CD4-positive, alpha-beta T cell treated with Interleukin-15 for 4 hours (primary cell): ENCODE measurements at places on chromosomes 13 and 19.

DNA sequence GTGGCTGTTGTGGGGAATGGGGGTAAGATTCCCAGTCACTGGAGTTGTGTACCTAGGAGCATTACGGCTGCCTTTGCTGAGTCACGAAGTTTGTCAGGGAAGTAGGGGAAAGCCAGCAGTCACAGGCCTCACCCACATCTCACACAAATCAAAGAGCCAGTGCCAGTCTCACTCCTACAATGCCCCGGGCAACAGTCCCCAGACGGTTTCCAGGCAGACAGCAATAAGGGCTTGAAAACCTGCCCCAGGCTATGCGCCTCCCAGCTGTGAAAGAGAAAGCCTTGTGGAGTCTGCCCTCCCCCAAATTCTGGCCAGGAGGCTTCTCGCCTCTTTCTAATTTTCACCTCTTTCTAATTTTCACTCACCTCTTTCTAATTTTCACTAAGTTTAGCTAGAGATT, 142.3 kb upstream of the EDNRB start:
- DNase-seq: no peak

DNA sequence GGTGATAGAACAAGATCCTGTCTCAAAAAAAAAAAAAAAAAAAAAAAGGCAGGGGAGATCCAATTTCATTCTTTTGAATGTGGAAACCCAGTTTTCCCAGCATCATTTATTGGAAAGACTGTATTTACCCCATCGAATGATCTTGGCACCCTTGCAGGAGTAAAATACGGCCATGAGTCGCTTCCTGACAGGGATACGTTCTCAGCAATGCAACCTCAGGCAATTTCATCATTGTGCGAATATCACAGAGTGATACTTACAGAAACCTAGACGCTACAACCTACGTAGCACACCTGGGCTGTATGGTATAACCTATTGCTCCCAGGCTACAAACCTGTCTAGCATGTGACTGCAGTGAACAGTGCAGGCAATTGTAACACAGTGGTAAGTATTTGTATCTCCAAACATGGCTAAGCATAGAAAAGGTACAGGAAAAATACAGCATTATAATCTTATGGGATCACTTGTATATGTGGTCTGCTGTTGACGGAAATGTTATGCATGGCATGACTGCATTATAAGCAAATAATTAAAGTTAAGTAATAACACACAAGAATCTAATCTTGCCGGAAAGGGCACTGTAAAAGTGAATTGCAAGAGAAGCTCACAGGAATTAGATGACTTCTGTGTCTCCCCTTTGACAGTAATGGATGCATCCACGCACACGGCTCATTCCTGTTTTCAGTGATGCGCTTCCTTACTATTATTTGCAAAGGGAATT, 24.1 kb downstream of the RFX2 start:
- DNase-seq: no peak

DNA sequence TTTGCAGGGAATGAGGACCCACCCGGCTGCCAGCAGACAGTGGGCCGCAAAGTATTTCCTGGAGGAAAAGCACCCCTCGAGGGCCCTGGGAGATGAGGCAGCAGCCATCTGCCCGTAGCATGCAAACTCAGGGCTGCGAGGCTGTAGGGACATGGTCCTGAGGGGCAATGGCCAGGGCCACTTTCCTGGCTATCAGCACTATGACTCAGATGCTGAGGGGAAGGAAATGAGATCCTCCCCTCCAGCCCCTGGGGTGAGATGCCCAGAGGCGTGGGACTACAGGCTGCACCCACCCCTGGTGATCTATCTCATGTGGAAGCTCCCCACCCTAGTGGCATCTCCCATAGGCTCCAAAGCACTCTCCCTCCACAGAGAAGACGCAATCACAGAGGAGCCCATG, 80.1 kb downstream of the SLC7A1 start:
- DNase-seq: no peak

GRCh38 chr19:10092648-10093294, 6.7 kb downstream of the SHFL start:
- DNase-seq: no peak

DNA sequence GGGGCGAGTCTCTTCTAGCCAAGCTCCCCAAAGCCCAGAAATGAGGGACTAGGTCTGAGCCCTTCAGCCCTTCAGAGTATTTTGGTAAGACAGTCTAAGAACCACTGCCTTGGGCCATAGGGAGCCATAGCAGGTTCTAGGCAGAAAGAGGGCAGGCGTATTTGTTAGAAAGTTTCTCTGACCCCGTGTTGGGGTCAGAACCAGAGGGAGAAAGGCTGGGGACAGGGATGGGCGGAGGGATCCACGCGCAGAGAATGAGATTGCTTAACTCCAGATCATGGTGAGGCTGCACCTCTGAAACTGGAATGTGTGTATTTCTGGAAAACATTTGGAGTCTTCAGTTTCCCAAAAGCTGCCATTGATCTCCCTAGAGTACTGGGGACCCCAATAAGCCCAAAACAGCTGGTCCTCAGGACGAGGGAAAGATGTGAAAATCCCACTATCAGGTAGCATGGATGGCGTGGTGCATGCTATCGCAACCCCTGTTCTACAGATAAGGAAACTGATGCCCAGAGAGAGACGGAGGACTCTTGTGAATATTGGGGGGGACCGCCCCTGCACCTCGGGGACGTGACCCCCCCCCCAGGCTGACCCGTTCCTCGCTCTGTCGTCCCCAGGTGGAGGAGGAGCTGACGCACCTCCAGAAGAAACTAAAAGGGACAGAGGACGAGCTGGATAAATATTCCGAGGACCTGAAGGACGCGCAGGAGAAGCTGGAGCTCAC, 703 bp upstream of the TPM4 start:
- DNase-seq: no peak
